ENCODE measurements at places on chromosomes 1 and 21. TPM values are rescaled to one million over a fixed set of nuclear protein-coding genes. Genes with fewer than 3 reads are reported as not detected.

The SLC44A3 gene
- 2.4 TPM for total RNA-seq

The MPZ gene
- total RNA-seq = 1.0 TPM

The PPIAL4G gene
- not detected for total RNA-seq

The KCND3 gene
- total RNA-seq = 27.1 TPM

The CFAP107 gene
- total RNA-seq = not detected
